ENCODE measurements at places on chromosomes 11 and 22.
A peak's percentile ranks its signal among the peaks of the same experiment; 100 is the strongest.

- DNase-seq, result peak; percentile 48
- peaks cover 42% of the 10 kb centered on the region for H3K27me3 ChIP-seq
- H3K27ac ChIP-seq, result no peak overlapping the region
- H3K4me3 ChIP-seq, result no peak overlapping the region
- H3K36me3 ChIP-seq, result no peaks in the 10 kb centered on the region
Observed at GRCh38 chr11:130431331-130431773, 2.9 kb upstream of the ADAMTS8 start.

- H3K4me3 ChIP-seq, result no peak overlapping the region
- no peak overlapping the region for H3K27ac ChIP-seq
- H3K36me3 ChIP-seq, result peaks cover 47% of the 10 kb centered on the region
- peaks cover 17% of the 10 kb centered on the region for H3K4me1 ChIP-seq
Observed at GRCh38 chr22:46865052-46865434, 102.6 kb downstream of the TBC1D22A start.

DNA sequence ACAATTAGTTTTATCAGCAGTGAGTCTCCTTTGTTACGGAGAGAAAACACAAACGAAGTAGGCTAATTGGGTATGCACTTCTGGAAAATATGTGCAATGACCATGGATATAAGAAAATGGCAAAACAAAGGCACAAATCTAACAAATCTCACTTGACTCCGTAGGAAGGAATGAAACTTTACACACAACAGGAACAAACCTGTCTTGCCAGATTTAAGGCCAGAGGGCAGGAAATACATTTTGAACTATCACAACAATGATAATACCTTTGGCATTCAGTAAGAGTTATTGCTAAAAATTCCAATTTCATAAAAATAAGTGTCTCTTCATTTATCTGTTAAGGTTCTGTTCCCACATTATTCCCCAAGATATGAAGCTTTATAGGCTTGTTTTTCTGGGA, 36.6 kb downstream of the SLC25A17 start:
- H3K27me3 ChIP-seq, result no peaks in the 10 kb centered on the region
- no peaks in the 10 kb centered on the region for H3K36me3 ChIP-seq
- H3K27ac ChIP-seq, result no peak overlapping the region
- no peak for DNase-seq
- H3K4me3 ChIP-seq, result no peak overlapping the region
- no peaks in the 10 kb centered on the region for H3K4me1 ChIP-seq

DNA sequence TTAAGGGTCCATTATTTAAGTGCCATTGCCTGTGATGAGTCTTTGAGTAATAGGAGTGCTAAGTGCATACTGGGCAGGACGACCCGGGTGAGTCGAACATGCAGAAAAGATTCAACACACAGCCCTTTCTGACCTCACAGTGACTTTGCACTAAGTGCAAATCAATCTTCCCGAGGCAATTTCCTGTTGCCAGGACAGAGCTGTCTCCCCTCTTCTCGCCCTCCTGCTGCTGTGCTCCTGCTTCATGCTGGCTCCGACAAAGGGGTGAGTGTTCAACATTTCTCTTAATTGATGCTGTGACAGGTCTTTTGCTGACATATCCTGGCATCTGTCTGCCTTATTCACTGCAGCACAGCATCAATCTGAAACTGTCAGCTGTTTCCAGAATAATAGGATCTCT, 42.0 kb downstream of the MCHR1 start:
- DNase-seq, result no peak
- H3K36me3 ChIP-seq, result no peaks in the 10 kb centered on the region
- H3K4me1 ChIP-seq, result peaks cover 9% of the 10 kb centered on the region
- H3K4me3 ChIP-seq, result no peak overlapping the region
- no peaks in the 10 kb centered on the region for H3K27me3 ChIP-seq
- no peak overlapping the region for H3K27ac ChIP-seq

- no peak overlapping the region for H3K27ac ChIP-seq
- H3K4me1 ChIP-seq, result peaks cover 12% of the 10 kb centered on the region
Observed at GRCh38 chr22:46077669-46078099, 72.6 kb upstream of the PPARA start.

DNA sequence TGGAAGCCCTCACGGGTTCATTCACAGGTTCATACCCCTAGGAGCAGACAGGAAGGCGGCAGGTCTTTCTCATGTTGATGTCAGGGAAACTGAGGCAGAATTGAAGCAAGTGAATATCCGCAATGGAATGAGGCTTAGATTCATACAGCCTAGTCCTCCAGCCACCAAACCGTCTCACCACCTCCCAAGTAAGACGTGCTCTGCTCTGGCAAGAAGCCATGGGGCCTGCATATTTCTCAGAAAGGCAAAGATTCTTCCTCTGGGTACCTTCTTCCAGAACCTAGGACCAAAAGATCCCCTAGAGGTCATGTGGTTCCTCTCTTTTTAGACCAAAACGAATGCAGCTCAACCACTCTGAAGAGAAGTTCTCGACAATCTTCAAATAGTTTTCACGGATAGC, 1.7 kb downstream of the AP1B1 start:
- H3K27ac ChIP-seq, result peak overlapping the region; percentile 77
- no peak for DNase-seq
- no peaks in the 10 kb centered on the region for H3K36me3 ChIP-seq
- no peaks in the 10 kb centered on the region for H3K27me3 ChIP-seq

- DNase-seq, result no peak
- no peaks in the 10 kb centered on the region for H3K4me1 ChIP-seq
- H3K27ac ChIP-seq, result no peak overlapping the region
- peaks cover 2% of the 10 kb centered on the region for H3K36me3 ChIP-seq
- peaks cover 29% of the 10 kb centered on the region for H3K27me3 ChIP-seq
Observed at GRCh38 chr11:121717296-121717695, 264.5 kb upstream of the SORL1-AS1 start.

DNA sequence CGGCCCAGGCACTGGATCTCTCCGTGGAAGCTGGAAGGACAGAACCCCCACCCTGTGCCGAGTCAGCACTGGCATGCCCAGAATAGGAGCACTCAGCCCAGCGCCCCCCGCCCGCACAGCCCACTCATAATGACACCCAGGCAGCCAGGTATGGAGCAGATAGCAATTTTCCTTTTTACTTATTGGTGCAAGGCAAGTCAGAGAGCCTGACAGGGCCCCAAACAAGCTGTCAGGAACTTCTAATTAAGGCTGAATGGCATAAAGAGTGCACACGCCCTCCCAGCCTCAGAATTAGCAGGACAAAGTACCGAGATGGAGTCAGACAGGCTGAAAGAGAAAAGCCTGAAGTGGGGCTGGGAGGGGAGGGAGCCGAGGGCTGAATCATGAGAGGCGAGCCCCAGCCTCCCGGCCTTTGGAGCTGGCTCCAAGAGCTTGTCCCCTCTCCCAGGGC, 76.9 kb downstream of the DSCAML1 start:
- no peaks in the 10 kb centered on the region for H3K4me1 ChIP-seq
- H3K4me3 ChIP-seq, result no peak overlapping the region
- no peak for DNase-seq
- no peaks in the 10 kb centered on the region for H3K36me3 ChIP-seq
- peaks cover 4% of the 10 kb centered on the region for H3K27me3 ChIP-seq

GRCh38 chr11:78961247-78961646, 386.6 kb upstream of the NARS2 start:
- H3K27ac ChIP-seq, result no peak overlapping the region
- DNase-seq, result no peak
- no peaks in the 10 kb centered on the region for H3K36me3 ChIP-seq
- peaks cover 24% of the 10 kb centered on the region for H3K27me3 ChIP-seq
- H3K4me1 ChIP-seq, result peaks cover 6% of the 10 kb centered on the region

DNA sequence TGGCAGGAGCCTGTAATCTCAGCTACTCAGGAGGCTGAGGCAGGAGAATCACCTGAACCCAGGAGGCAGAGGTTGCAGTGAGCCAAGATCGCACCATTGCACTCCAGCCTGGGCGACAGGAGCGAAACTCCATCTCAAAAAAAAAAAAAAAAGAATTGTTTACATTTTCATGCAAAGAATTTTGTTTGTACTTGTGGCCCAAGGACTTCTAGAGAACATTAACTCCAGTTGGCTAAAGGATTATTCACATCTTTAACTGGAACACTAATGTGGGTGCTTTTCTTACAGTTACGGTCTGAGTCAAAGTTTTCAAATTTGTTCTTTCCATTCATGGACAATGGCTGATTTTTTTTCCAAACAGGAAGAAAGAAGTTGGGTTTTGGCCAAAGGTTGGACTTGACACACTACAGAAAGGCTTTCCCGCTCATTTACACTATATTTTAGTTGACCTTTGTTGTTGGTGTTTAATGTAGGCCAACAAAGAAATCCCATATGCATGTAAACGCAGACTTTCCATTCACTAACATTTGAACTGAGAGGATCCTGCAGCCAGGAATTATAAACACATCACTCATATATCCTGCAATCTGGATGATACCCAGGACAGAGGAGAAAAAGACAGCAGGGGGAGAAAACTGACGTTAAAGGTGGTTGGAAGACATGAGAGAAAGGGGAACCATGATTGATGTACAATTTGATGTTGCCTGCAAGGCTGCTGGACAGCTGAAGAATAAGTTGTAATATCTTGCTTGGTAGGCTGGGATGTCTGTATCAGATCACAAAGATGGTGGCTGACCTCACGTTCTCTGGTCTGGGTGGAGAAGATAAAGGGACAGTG, 13.1 kb downstream of the POU2AF1 start:
- no peaks in the 10 kb centered on the region for H3K36me3 ChIP-seq
- no peak overlapping the region for H3K4me3 ChIP-seq
- DNase-seq, result no peak
- peaks cover 6% of the 10 kb centered on the region for H3K4me1 ChIP-seq

GRCh38 chr22:41987276-41987675, 11.3 kb upstream of the WBP2NL start:
- H3K36me3 ChIP-seq, result no peaks in the 10 kb centered on the region
- H3K4me3 ChIP-seq, result no peak overlapping the region
- H3K27me3 ChIP-seq, result peaks cover 3% of the 10 kb centered on the region
- DNase-seq, result no peak
- no peaks in the 10 kb centered on the region for H3K4me1 ChIP-seq
- H3K27ac ChIP-seq, result no peak overlapping the region

- no peak overlapping the region for H3K27ac ChIP-seq
- peaks cover 12% of the 10 kb centered on the region for H3K4me1 ChIP-seq
- no peaks in the 10 kb centered on the region for H3K36me3 ChIP-seq
- H3K27me3 ChIP-seq, result no peaks in the 10 kb centered on the region
- H3K4me3 ChIP-seq, result no peak overlapping the region
Observed at GRCh38 chr22:25167834-25168601, 31.6 kb upstream of the CRYBB3 start.

GRCh38 chr22:23431337-23432072, 148.6 kb downstream of the IGLL1 start:
- peaks cover 1% of the 10 kb centered on the region for H3K27me3 ChIP-seq
- H3K27ac ChIP-seq, result no peak overlapping the region
- DNase-seq, result no peak

GRCh38 chr11:57377107-57377506, 3.8 kb downstream of the PRG3 start:
- no peaks in the 10 kb centered on the region for H3K36me3 ChIP-seq
- no peak overlapping the region for H3K4me3 ChIP-seq
- no peak for DNase-seq
- H3K4me1 ChIP-seq, result no peaks in the 10 kb centered on the region
- H3K27me3 ChIP-seq, result peaks cover 27% of the 10 kb centered on the region
- H3K27ac ChIP-seq, result no peak overlapping the region

DNA sequence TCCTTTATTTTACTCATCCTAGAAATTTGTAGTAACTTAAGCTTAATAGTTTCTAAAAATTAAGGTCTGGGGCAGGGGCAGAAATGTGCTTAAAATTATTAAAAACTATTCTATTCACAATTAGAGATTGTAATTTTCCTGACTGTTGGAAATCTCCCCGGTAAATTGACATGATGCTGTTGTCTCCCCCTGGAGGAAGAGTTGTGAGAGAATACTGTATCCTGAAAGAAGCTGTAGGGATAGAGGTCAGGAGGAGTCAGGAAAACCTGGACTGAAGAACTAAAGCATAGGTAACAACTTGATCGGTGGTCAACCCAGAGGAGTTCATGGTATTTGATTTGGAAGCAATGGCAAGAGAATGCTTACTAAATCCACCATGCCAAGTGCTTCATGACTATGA, 16.2 kb upstream of the ESAM start:
- H3K36me3 ChIP-seq, result no peaks in the 10 kb centered on the region
- DNase-seq, result no peak
- no peak overlapping the region for H3K27ac ChIP-seq

DNA sequence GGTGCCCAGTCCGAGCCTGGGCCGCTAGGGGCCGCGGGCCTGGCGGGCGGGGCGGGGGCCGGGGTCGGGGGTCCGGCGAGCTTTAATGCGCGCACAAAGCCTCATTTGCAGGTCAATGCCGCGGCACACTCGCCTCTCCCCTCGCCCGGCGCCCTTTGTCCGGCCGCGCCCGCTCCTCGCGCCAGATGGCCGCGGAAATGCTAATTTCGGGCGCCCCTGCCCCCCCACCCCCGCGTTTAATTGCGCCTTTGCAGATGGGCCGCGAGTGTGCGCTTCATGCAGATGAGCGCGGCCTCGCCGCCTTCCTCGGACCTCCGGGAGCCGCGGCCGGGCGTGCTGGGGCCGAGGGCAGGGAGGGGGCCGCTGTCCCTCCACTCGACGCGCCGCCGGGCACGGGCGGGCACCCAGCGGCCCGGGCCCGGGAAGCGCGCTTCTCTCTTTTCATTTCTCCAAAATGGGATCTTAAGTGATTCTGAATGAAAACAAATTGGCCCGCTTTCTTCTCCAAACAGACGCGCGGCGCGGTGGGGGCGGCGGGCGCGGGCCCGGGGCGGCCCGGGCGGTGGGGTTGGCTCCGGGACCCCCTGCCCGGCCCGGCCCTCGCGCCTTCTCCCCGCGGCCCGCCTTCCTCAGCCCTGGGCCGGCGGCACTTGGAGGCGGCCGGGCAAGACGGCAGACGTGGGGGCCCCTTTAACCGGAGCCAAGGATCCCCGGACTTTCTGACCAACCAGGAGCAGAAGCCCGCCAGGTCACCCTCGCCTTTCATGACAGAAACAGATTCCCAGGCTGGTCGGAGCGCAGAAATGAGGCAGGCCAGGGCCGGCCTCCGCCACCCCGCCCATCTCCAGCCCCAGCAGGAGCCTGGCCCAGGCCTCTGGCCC, 22.9 kb downstream of the CDKN1C start:
- peaks cover 4% of the 10 kb centered on the region for H3K4me1 ChIP-seq
- no peaks in the 10 kb centered on the region for H3K36me3 ChIP-seq
- H3K4me3 ChIP-seq, result no peak overlapping the region

- DNase-seq, result no peak
- no peaks in the 10 kb centered on the region for H3K36me3 ChIP-seq
- no peak overlapping the region for H3K27ac ChIP-seq
- H3K4me1 ChIP-seq, result no peaks in the 10 kb centered on the region
- no peak overlapping the region for H3K4me3 ChIP-seq
Observed at GRCh38 chr11:71060391-71060791, 192.0 kb downstream of the SHANK2 start.

- no peak overlapping the region for H3K4me3 ChIP-seq
- no peaks in the 10 kb centered on the region for H3K27me3 ChIP-seq
- no peak for DNase-seq
- H3K4me1 ChIP-seq, result no peaks in the 10 kb centered on the region
- H3K36me3 ChIP-seq, result peaks cover 14% of the 10 kb centered on the region
Observed at GRCh38 chr11:72309641-72310040, 65.7 kb upstream of the PHOX2A start.
